ENCODE measurements at places on chromosomes 7 and 10.

- H3K4me3 ChIP-seq = no peak overlapping the region
- H3K27ac ChIP-seq = no peak overlapping the region
- H3K36me3 ChIP-seq = no peaks in the 10 kb centered on the region
- peaks cover 5% of the 10 kb centered on the region for H3K27me3 ChIP-seq
- no peaks in the 10 kb centered on the region for H3K4me1 ChIP-seq
- DNase-seq = no peak
Observed at GRCh38 chr10:85702768-85703167, 663.8 kb downstream of the GRID1 start.

DNA sequence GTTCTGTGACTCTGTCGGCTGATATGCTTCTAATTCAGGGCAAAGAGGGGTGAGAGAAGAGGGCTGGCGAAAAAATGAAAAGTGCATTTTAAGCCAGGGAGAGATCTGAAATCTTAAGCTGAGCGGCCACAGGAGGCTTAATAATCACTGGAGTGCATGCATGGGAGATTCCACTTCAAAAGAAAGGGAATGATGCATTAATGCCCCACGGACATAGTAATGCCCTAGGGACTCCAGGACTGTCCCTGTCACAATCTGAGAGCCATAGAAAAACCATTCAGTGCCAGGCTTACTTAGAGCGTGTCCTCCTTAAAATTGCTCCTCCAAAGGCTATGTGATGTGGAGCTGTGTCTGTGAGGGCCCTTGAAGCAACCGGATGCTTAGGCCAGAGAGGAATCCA is 75.1 kb downstream of the NHLRC2 start:
- H3K4me3 ChIP-seq = no peak overlapping the region
- no peaks in the 10 kb centered on the region for H3K4me1 ChIP-seq
- no peak overlapping the region for H3K27ac ChIP-seq
- H3K27me3 ChIP-seq = peaks cover 27% of the 10 kb centered on the region

DNA sequence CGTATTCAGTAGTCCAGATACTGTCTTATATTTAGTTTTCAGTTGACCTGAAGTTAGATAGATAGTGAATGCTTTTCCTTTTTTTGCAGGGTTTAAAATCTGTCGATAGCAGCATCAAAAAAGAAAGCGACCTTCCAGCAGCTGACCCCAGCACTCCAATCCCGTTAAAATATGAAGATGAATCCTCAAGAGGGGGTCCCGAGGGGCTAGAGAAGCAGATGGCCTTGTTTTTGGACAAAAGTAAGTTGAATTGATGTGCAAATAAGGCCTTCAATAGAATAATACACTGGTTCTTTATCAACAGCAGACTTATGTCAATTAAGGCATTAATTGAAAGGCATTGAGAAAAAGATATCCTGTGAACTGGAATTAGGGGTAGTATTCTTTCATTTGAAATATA is 18.7 kb downstream of the EDRF1 start:
- no peaks in the 10 kb centered on the region for H3K4me1 ChIP-seq
- H3K36me3 ChIP-seq = peaks cover 66% of the 10 kb centered on the region
- DNase-seq = no peak
- no peak overlapping the region for H3K4me3 ChIP-seq

GRCh38 chr7:5596046-5596895 is 172.6 kb upstream of the TNRC18 start:
- peak overlapping the region; percentile 50 for H3K4me3 ChIP-seq
- peaks cover 63% of the 10 kb centered on the region for H3K27me3 ChIP-seq
- H3K27ac ChIP-seq = peak overlapping the region; percentile 24

GRCh38 chr10:6300106-6300783 is 97.5 kb downstream of the PFKFB3 start:
- H3K36me3 ChIP-seq = peaks cover 27% of the 10 kb centered on the region
- peak overlapping the region; percentile 95 for H3K27ac ChIP-seq
- DNase-seq = peak; percentile 52
- H3K4me3 ChIP-seq = peak overlapping the region; percentile 10

GRCh38 chr10:14529351-14529750 is 198.6 kb upstream of the FRMD4A start:
- no peak overlapping the region for H3K27ac ChIP-seq
- H3K4me3 ChIP-seq = no peak overlapping the region
- peaks cover 58% of the 10 kb centered on the region for H3K36me3 ChIP-seq

- peak overlapping the region; percentile 73 for H3K4me3 ChIP-seq
- no peak for DNase-seq
- H3K27me3 ChIP-seq = peaks cover 91% of the 10 kb centered on the region
- H3K4me1 ChIP-seq = peaks cover 15% of the 10 kb centered on the region
- no peak overlapping the region for H3K27ac ChIP-seq
- H3K36me3 ChIP-seq = no peaks in the 10 kb centered on the region
Observed at GRCh38 chr7:140640060-140640637, 464 bp downstream of the DENND2A start.

DNA sequence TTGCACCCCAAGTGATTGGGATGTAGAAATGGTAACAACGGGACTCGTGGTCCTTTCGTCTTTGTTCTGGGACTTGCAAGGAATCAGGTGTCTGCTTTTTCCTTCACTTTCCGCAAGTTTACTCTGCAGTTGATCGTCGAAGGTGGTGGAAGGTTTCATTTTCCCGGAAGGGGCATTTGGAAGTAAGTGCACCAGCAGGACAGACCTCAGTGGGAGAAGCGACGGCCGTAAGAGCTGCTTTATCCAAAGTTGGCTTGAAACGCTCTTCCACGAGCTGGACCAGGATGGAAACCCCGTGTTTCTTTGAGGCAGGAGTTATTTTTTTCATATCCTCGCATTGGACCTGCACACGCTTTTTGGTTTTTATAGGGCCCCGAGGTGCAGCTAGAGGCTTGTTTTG is 1.2 kb downstream of the BRI3 start:
- peak overlapping the region; percentile 70 for H3K27ac ChIP-seq
- H3K36me3 ChIP-seq = peaks cover 9% of the 10 kb centered on the region
- no peaks in the 10 kb centered on the region for H3K27me3 ChIP-seq
- H3K4me3 ChIP-seq = peak overlapping the region; percentile 82
- no peak for DNase-seq

DNA sequence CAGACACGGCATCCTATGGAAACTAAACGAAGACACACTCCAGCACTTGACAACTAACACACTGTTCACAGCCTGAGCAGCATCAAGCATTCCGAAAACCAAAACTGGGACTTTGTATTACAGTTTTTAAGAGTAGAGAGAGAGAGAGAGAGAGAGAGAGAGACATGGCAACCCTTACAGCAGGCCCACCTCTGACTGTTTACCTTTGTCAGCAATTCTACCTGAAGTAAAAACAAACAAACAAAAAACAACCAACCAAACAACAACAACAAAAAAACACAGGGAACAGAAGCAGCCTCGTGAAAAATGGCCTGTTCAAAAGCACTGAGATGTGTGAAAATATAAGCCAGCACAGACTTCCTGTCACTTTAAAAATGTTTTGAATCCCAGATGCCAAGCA is 118.0 kb downstream of the SPAG6 start:
- H3K27me3 ChIP-seq = peaks cover 10% of the 10 kb centered on the region
- H3K27ac ChIP-seq = no peak overlapping the region
- H3K36me3 ChIP-seq = no peaks in the 10 kb centered on the region

DNA sequence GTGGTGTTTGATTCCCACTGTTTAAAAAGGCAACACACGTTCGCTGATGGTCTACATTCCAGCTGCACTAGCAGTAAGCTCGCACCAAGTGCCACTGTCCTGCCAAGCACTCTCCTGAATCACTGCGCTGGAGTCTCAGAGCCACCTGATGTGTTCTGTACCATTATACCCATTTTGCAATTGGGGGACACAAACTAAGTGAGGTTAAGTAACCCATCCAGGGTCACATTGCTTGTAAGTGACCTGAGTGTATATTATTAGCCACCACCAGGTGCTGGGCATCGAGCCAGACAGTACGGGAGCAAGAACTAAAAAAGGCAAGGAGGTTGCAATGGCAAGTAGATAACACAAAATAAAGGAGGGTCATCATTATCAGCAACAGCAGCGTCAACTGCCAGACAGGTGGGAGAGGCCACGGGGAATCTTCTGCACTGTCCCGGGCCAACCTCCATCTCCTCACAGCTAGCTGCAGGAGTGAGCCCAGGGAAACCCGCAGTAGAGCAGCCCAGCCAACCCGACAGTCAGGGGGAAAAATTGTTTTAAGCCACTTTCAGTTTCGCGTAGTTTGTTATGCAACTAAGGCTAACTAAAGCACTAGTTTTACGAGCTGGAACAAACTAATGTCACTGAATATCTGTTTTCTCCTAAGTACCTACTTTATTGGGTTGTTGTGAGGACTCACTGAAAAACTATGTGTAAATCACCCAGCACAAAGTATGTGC is 712 bp upstream of the CPVL start:
- H3K4me3 ChIP-seq = no peak overlapping the region
- H3K27ac ChIP-seq = no peak overlapping the region
- no peaks in the 10 kb centered on the region for H3K4me1 ChIP-seq
- H3K36me3 ChIP-seq = no peaks in the 10 kb centered on the region

GRCh38 chr10:36182179-36182566 is 540.1 kb upstream of the FZD8 start:
- H3K27me3 ChIP-seq = no peaks in the 10 kb centered on the region
- H3K27ac ChIP-seq = no peak overlapping the region
- H3K4me3 ChIP-seq = no peak overlapping the region
- H3K4me1 ChIP-seq = no peaks in the 10 kb centered on the region

GRCh38 chr7:73463966-73464365 is 30.4 kb downstream of the FZD9 start:
- H3K27ac ChIP-seq = no peak overlapping the region
- H3K36me3 ChIP-seq = peaks cover 63% of the 10 kb centered on the region
- DNase-seq = no peak
- H3K27me3 ChIP-seq = no peaks in the 10 kb centered on the region
- H3K4me1 ChIP-seq = no peaks in the 10 kb centered on the region

- peaks cover 59% of the 10 kb centered on the region for H3K27me3 ChIP-seq
- H3K36me3 ChIP-seq = peaks cover 1% of the 10 kb centered on the region
- DNase-seq = no peak
- H3K4me1 ChIP-seq = peaks cover 45% of the 10 kb centered on the region
- H3K4me3 ChIP-seq = no peak overlapping the region
Observed at GRCh38 chr10:69470463-69471384, 19.5 kb downstream of the TSPAN15 start.

- H3K36me3 ChIP-seq = no peaks in the 10 kb centered on the region
- no peak for DNase-seq
- no peak overlapping the region for H3K4me3 ChIP-seq
- H3K27me3 ChIP-seq = peaks cover 22% of the 10 kb centered on the region
Observed at GRCh38 chr10:124129471-124129870, 36.1 kb upstream of the CHST15 start.

DNA sequence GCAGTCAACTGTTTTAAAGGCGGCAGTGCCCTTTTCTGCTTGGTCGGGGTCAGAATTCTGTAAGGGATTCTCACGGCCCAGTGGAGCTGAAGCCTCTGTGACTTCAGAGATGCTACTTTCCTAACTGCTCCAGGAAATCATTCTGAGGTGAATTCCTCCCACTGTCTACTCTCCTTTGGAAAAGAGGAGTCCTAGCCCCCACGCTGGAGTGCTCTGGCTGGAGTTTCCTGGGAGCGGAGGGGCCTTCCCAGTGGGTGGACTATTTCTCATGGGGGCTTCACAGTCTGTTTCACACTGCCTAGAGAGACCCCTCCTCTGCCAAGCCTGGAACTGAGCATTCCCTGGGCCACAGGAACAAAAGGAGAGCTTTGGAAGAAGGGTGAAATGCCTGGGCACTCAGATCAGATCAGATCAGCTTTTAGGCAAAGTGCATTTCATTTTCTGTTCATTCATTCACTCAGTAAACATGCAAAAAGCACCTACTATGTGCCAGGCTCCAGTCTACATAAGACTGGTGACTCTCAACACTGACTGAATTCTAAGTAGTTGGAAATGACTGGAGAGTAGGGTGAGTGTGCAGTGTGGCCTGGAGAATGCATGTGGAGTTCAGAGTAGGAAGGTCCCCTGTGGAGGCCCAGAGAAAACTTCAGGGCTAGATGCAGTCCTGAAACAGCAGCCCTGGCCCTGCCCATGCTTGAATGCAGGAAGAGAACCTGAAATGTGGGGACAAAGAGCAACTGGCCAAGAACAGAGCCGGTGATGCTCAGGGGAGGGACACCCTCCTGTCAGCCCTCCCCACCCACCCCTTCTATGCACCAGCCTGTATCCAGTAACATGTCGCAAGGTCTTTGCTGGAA is 12.2 kb downstream of the ZNF488 start:
- no peak overlapping the region for H3K4me3 ChIP-seq
- peak; percentile 20 for DNase-seq
- H3K36me3 ChIP-seq = no peaks in the 10 kb centered on the region
- peaks cover 34% of the 10 kb centered on the region for H3K27me3 ChIP-seq
- no peak overlapping the region for H3K27ac ChIP-seq

DNA sequence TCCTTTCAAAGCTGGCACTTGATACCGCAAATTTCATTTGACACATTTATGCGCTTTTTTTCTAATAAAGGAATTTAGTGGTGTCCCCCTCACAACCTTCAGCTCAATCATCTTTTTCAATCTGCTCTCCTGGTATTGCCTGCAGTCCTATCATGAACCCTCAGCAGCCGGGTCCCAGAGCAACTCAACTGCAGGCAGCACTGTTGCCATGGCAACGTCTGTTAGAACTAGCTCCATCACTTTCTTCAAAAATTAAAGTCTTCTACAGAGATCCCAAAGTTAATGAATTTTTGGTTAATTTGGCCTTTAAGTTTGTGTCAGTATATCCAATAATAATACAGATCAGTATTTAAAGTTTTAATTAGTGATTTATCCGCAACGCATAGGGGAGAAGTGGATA is 136.1 kb upstream of the TARP start:
- H3K4me1 ChIP-seq = peaks cover 20% of the 10 kb centered on the region
- no peak overlapping the region for H3K4me3 ChIP-seq
- no peaks in the 10 kb centered on the region for H3K36me3 ChIP-seq
- no peak overlapping the region for H3K27ac ChIP-seq
- no peak for DNase-seq

DNA sequence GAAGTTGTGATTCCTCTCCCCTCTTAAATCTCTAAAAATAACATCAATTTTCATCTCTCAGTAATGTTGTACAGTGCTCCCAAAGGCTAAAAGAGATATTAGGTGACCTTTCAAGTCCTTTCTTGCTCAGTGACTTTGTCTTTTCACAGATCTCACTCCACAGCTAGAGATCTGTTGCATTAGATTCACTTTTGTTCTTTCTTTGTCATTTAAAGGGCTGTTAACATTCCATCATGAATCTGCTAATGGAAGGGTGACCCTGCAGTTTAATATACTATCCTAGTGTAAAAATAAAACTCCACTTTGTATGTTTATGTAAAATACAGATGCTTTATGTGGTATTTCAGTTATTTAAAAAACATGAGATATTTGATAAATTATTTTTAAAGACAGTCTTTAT is 30.5 kb downstream of the GNAI1 start:
- no peak overlapping the region for H3K4me3 ChIP-seq
- H3K27ac ChIP-seq = no peak overlapping the region
- no peaks in the 10 kb centered on the region for H3K27me3 ChIP-seq
- DNase-seq = no peak
- H3K4me1 ChIP-seq = no peaks in the 10 kb centered on the region

DNA sequence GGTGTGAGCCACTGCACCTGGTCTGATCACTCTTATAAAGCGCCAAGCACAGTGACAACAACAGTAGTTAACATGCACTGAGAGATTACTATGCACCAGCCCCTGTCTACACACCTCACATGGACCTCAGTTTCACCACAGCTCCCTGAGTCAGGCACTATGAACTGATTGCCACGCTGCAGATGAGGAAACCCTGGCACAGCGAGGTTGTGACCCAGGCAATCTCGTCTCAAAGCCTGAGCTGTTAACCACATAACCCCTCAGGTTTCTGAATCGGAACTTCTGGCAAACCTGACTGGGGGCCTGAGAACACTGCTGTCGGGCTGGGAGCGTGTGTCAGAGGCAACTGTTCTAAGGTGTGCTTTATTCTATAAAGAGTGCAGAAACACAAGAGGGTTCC is 150.8 kb downstream of the RNF216 start:
- H3K27ac ChIP-seq = peak overlapping the region; percentile 86
- DNase-seq = peak; percentile 46
- no peaks in the 10 kb centered on the region for H3K27me3 ChIP-seq
- H3K36me3 ChIP-seq = peaks cover 18% of the 10 kb centered on the region
- H3K4me3 ChIP-seq = no peak overlapping the region
